ENCODE measurements at places on chromosomes 2 and 18.

DNA sequence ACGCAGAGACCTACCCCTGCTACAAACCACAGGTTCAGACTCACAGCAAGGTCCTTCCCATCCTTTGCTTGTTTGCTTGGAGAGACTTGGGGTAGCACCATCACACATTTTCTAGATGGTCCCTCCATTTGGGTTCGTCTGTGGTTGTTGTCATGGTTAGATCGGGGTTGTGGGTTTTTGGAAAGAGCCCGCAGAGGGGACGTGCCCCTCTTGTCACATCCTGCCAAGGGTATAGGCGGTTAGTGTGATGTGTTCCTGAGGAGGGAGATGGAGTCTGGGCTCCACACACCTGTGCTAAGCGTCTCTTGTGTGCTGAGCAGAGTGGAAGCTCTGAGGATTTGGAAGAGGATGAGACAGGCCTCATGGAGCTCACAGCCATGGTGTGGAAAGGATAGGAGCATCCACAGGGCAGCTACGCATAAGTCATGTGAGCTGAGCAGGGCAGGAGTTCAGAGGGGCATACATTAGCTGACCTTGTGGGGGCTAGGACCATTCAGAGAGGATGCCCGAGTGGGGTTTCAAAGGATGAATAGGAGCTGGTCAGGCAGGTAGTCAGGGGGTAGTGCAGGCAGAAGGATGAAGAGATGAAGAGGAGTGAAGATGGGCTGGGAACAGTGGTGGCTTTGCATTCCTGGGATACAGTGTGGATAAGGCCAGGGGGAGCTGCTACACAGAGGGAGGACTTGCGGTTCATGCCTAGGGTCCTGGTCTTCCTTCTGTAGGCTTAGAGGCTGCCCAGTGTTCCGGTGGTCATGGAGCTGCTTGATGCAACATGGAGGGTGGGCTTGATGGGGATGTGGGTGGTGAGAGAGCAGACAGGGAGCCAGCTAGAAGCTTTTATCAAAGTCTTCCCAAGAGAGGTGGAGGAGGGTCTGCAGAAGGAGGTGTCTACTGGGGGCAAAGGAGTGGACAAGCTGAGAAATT is 62.9 kb downstream of the ACKR3 start:
- no peak for DNase-seq

GRCh38 chr2:151569167-151569566 is 159.5 kb downstream of the RIF1 start:
- DNase-seq: no peak

DNA sequence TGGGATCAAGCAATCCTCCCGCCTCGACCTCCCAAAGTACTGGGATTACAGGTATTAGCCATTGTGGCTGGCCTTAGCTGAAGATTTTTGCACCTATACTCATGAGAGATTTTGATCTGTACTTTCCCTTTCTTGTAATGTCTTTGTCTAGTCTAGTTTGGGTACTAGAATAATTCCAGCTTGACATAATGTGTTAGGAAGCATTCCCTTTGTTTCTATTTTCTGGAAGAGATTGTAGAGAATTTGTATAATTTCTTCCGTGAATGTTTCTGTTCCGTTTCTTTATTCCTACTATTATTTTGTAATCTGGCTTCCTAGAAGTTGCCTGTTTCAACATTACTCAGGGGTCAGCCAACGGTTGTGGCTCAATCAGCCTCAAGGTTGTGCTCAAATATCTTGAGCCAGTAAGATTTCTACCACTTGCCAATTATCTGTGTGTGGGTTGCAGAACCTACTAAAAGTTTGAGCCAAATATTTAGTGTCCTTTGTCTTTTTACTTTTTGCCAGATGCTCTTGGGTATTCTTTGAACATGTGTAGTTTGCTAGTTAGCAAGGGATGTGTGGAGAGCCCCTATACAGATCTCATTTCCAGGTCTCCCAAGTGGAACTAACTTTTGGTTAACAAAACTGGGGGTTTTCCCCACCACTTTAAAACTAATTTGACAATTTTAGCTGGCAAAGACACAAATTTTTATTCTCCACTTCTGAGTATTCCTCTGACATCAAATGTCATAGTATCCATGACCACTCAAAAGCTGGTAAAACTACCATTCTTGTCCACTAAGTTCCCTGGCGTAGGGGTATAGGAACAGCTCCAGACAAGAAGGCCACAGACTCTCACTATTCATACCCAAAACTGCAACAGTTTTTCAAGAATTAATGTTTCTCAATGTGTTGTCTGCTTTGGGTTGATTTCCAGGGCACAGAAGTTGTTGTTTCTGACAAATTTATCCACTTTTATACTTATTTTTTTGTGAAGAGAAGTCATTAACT is 42.8 kb upstream of the BAZ2B start:
- DNase-seq: peak; percentile 28

DNA sequence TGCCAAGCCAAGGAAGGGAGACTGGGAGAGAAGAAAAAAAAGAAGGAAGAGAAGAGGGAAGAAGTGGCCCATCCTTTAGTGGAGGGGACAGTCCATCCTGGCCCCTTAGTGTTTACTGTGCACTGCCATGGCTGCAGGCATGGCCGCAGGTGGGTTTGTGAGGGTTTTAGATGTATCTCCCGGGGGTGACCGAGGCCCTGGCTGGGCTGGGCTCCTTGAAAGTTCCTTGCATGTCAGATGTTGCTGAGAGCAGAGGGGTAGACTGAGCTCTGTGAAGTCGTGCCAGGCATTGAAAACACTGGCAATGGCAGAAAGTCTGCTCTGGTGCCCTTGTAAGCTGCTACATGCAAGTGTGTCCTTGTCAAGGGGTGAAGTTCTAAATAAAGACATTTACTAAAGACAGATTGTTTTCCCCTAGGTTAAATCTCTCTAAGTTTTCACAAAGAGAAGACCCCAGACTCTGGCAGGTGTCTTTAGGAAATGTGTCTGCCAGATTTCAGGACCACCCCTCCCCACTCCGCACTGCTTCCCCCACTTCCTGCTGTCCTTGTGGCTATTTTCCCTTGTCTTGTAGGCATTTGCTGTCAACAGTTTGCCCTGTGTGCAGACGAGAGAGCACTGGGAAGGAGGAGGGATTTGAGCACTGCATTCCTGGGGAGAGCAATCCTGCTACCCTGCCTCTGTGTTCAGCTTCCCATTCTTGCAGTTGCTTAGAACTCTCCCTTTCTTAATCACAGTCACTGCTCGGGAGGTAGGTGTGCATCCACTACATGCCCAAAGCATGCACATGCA is 68.4 kb downstream of the ACOXL start:
- DNase-seq: no peak

DNA sequence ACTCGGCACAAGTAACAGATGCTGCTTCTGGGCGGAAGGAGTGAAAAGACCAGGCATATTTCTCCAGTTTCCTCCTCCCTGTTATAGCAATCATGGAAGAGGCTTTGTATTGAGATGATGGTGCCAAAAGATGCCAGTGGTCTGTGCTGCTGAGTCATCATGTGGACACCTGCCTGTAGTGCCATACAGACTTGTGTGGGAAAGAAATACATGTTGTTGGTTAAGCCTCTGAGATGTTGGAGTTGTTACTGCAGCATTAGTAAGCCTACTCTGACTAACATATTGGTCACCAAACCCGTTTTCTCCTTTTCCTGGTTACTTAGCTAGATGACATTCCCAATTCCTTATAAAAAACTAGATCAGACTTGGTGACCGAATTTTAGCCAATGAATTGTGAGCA is 356.9 kb downstream of the ZNF521 start:
- no peak for DNase-seq

GRCh38 chr2:237488295-237488694 is 1.2 kb downstream of the MLPH start:
- DNase-seq: no peak

GRCh38 chr2:74321737-74322136 is 21.5 kb downstream of the SLC4A5 start:
- no peak for DNase-seq

DNA sequence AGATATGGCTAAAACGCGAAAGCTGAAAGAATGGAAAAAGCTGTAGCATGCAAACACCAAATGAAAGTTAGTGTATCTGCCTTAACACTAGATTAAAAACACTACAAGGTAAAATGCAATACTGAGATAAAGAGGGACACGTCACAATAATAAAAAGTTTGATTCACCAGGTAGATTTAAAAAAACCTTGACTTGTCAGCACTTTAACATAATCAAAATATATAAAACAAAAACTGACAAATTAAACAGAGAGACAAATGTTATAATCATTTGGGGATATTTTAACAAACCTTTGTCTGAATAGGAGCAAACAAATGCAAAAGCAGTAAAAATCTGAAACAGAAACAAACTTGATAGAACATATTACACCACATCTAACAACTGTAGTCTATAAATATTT is 18.3 kb downstream of the TLK1 start:
- DNase-seq: no peak

DNA sequence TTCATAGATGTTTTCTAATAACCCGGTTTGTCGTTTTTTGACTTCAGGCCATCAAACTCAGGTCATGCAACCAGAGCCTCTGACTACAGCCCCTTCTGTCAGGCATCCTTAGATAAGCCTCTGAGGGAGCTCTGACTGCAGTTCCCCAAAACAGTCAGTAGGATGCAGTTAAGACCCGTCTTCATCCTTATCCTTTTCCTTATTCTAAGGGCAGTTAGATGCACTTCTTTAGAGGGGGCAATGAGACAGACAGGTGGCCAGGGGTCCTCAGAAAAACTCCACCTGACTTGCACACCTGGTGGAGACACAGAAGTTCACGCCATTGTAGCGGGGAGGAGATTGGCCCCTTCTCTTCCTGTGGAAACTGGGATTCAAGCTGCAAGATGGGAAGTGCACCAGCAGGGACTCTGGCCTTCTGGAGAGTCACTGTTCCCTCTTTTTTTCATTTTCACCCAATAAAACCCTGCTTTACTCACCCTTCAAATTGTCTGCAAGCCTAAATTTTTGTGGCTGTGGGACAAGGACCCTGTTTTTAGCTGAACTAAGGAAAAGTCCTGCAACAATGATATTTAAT is 104.8 kb upstream of the TFPI start:
- no peak for DNase-seq

DNA sequence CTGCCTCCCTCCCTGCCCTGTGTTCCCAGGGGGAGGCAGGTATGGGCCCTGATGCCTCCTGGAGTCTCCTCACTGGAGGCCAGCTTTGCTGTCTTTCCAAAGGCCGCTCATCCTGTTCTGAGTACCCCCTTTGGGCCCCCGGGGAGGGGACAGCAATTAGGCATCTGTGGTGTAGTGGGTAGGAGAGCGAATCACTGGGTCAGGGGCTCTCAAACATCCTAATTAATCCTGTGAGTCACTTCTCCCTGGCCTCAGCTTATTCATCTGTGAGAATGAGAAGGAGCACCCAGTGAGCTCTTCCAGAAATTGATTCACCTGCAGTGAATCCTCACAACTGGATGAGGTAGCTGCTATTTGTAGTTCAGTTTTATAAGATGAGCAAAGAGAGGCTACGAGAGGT is 16.4 kb downstream of the TET3 start:
- no peak for DNase-seq

GRCh38 chr2:68282811-68283418 is 30.6 kb upstream of the PPP3R1 start:
- DNase-seq: no peak

DNA sequence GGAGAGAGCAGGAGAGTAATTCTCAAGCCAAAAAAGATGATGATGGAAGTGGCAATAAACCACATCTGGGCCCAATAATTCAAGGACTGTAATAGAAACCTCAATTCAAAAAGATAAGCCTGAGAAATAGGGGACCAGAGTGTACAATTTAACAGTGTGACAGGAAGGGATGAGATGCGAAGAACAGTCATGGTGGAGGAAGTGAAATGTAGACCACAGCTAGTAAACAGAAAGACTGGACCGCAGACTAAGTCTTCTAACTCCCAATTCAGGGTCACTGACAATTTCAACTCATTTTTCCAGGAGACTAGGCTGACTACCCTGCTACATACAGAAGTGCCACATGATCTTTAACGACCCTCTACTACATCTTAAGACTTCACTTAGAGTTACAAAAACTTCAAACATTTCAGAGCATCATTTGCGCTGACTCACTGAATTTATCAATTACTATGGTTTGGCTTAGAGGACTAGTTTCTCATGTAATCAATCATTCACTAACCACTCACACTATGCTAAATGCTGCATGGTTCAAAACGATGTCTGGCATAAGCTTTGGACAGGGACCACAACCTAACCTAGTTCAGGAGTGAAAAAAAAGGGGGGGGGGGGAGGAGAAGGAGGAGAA is 9.0 kb downstream of the CUL3 start:
- DNase-seq: no peak

DNA sequence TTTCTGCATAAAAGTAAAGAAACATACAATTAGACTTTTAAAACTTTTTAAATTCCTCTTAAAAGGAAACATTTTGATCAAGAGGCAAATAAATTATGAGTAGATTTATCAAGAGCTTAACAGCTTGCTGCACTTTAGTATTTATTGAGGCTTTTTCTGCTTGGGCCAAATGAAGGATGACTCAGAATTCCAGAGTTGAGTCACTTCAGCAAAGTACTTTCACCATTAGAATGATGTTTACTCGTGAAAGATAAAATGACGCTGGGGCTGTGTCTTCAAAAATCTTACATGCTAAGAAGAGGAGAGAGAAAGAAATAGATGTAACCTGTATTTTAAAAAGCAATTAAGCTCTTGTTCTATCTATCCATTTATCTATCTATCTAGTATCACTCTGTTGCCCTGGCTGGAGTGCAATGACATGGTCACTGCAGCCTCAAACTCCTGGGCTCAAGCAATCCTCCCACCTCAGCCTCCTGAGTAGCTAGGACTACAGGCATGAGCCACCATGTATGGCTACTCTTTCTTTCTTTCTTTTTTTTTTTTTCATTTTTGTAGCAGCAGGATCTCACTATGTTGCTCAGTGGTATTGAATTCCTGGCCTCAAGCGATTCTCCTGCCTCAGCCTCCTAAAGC is 75.3 kb upstream of the RIOK3 start:
- DNase-seq: peak; percentile 63

DNA sequence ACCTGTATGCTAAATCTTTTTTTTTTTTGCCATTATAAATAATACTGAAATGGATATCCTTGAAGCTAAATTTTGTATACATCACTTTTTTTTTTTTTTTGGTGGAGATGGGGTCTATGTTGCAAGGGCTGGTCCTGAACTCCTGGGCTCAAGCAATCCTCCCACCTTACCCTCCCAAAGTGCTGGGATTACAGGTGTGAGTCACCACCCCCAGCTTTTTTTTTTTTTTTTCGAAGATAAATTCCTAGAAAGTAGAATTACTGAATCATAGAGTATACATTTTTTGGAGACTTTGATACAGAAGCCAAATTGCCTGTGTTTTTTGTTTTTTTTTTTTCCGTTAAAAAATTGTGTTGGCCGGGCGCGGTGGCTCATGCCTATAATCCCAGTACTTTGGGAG is 51.0 kb upstream of the MCFD2 start:
- no peak for DNase-seq

DNA sequence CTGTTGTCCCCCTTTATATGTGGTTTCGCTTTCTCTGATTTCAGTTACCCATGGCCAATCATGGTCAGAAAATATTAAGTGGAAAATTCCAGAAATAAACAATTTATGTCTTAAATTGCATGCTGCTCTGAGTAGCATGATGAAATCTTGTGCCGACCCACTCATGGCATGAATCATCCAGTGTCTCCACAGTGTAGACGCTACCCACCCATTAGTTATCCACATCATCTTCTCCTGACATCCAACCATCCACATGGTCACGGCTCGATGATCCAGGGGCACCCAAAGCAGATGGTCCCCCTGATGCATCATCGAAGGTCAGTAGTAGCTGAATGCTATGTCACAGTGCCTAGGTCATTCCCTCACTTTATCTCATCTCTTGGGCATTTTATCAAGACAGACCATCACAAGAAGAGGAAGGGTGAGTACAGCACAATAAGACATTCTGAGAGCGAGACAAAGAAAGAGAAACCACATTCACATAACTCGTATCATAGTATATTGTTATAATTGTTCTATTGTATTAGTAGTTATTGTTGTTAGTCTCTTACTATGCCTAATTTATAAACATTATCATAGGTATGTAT is 44.1 kb upstream of the ACKR3 start:
- no peak for DNase-seq

GRCh38 chr18:58005885-58006523 is 38.0 kb upstream of the NEDD4L start:
- peak; percentile 62 for DNase-seq
